Transverse colon (tissue), 4 donors: ENCODE measurements at places on chromosomes 3 and 15. TPM values are rescaled to one million over a fixed set of nuclear protein-coding genes. Genes with fewer than 3 reads are reported as not detected.
A peak's percentile ranks its signal among the peaks of the same experiment; 100 is the strongest.

Gene BTLA
- total RNA-seq: not detected

Gene GOLGA8R
- total RNA-seq: 2.9 TPM

Gene RPP14
- 25.1 TPM for total RNA-seq

GRCh38 chr3:853489-853888 lies 239.3 kb upstream of the CNTN6 start:
- H3K36me3 ChIP-seq: no peaks in the 10 kb centered on the region
- no peak overlapping the region for H3K27ac ChIP-seq
- no peaks in the 10 kb centered on the region for H3K27me3 ChIP-seq
- no peaks in the 10 kb centered on the region for H3K4me1 ChIP-seq
- H3K4me3 ChIP-seq: no peak overlapping the region

DNA sequence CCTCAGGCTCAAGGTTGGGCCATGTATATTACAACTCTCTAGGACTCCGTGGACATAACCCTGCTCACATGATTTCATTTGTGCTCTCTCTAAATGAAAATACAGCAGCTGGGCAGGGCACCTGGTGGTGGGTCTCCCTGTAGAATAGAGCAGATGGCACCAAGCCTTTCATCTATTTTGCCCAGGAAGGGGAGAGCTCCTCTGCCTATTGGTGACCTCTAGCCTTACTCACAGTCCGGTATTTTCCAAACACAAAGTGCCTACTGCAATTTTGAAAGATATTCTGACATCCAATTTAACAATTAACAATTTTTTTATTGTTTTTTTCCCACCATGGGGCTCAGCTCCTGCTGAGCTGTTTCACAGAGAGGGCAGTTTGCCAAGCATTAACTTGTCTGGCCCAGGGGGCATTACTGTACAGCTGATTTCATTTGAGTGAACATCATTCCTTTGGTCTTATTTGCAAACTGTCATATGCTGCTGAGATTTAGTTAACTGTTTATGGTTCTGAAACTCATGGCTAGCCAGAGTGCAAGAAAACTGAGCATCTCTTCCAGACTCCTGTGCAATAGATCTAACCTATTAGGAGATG lies 474.0 kb downstream of the EPHB1 start:
- H3K27me3 ChIP-seq: no peaks in the 10 kb centered on the region
- no peak overlapping the region for H3K27ac ChIP-seq
- no peaks in the 10 kb centered on the region for H3K4me1 ChIP-seq
- no peaks in the 10 kb centered on the region for H3K36me3 ChIP-seq

GRCh38 chr3:102400766-102401165 lies 34.0 kb upstream of the ZPLD1 start:
- no peak overlapping the region for H3K4me3 ChIP-seq
- H3K4me1 ChIP-seq: no peaks in the 10 kb centered on the region

- no peak overlapping the region for H3K27ac ChIP-seq
- H3K36me3 ChIP-seq: no peaks in the 10 kb centered on the region
- H3K4me1 ChIP-seq: no peaks in the 10 kb centered on the region
Measured at GRCh38 chr15:27506752-27507151, 535.8 kb downstream of the GABRG3 start.

- DNase-seq: no peak
- no peaks in the 10 kb centered on the region for H3K4me1 ChIP-seq
- H3K27me3 ChIP-seq: no peaks in the 10 kb centered on the region
- no peak overlapping the region for H3K27ac ChIP-seq
- no peak overlapping the region for H3K4me3 ChIP-seq
- H3K36me3 ChIP-seq: no peaks in the 10 kb centered on the region
Measured at GRCh38 chr3:61535826-61536225, 25.5 kb upstream of the PTPRG start.

DNA sequence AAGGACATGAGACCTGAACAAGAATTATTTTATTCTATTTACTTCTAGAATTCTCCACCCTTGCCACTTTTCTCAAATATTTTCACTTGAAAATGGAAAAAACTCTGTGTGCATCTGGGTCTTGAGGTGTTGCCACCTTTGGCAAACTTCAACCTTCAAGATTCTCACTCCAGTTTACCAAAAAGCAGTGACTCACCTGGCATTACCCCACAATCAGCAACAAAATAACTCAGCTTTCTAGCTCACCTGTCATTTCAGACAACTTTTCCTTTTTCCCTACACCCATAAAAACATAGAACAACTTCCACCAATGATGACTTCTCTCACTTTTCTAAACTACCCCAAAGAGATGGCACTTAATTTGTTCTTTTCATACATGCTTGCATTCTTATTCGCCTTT lies 115.8 kb downstream of the DUT start:
- DNase-seq: no peak
- no peaks in the 10 kb centered on the region for H3K4me1 ChIP-seq
- H3K4me3 ChIP-seq: no peak overlapping the region

GRCh38 chr3:125322166-125322565 lies 53.0 kb downstream of the ZNF148 start:
- H3K27me3 ChIP-seq: no peaks in the 10 kb centered on the region
- no peak overlapping the region for H3K4me3 ChIP-seq
- H3K36me3 ChIP-seq: peaks cover 11% of the 10 kb centered on the region
- DNase-seq: no peak
- no peaks in the 10 kb centered on the region for H3K4me1 ChIP-seq

GRCh38 chr3:145219355-145220235 lies 941.4 kb downstream of the PLOD2 start:
- H3K4me3 ChIP-seq: no peak overlapping the region
- H3K36me3 ChIP-seq: no peaks in the 10 kb centered on the region
- H3K4me1 ChIP-seq: no peaks in the 10 kb centered on the region
- DNase-seq: no peak
- no peak overlapping the region for H3K27ac ChIP-seq

DNA sequence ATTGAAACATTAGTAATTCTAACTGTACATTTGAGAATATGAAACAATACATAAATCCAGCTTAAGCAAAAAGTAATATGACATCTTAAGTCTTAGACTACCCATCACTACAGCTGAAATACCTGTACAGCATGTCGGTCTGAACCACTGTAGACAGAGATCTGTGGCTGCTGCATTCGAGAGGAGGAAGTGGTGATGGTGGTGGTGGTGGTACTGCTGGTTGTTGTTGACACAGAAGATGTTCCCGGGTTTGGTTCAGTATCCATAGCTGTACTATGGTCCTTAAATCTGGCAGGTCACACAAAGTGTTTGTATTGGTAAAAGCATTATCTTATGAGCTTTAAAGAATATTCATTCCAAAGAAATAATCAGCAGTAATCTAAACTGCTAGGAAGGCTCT lies 2.9 kb downstream of the PHC3 start:
- DNase-seq: peak; percentile 41
- H3K4me1 ChIP-seq: peaks cover 42% of the 10 kb centered on the region
- no peaks in the 10 kb centered on the region for H3K27me3 ChIP-seq
- H3K36me3 ChIP-seq: peaks cover 23% of the 10 kb centered on the region

DNA sequence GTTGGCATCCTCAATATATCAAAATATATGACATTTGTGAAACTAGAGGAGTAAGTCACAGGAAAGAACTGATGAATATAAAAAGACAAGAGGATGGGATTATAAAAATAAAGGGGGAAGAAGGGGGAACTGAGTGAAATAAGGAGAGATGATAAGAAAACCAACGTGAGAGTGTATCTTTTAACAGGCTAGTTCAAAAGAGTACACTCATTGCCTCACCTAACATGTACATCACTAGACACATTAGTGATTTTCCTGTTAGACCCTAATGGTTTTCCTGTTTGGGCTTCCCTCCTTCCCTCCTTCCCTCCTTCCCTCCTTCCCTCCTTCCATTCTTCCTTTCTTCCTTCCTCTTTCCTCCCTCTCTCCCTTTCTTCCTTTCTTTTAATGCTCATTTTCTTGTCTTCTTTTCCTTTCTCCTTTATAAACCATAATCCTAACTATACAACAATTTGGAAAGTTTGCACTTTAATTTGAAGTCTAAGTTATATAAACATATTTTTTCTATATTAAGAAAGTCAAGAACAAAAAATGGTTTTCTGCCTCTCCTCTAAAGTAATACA lies 35.8 kb downstream of the FSIP1 start:
- no peaks in the 10 kb centered on the region for H3K27me3 ChIP-seq
- DNase-seq: no peak
- H3K36me3 ChIP-seq: no peaks in the 10 kb centered on the region
- H3K27ac ChIP-seq: no peak overlapping the region
